ENCODE measurements at places on chromosomes 6 and 20. TPM values are rescaled to one million over a fixed set of nuclear protein-coding genes. Genes with fewer than 3 reads are reported as not detected.

DNA sequence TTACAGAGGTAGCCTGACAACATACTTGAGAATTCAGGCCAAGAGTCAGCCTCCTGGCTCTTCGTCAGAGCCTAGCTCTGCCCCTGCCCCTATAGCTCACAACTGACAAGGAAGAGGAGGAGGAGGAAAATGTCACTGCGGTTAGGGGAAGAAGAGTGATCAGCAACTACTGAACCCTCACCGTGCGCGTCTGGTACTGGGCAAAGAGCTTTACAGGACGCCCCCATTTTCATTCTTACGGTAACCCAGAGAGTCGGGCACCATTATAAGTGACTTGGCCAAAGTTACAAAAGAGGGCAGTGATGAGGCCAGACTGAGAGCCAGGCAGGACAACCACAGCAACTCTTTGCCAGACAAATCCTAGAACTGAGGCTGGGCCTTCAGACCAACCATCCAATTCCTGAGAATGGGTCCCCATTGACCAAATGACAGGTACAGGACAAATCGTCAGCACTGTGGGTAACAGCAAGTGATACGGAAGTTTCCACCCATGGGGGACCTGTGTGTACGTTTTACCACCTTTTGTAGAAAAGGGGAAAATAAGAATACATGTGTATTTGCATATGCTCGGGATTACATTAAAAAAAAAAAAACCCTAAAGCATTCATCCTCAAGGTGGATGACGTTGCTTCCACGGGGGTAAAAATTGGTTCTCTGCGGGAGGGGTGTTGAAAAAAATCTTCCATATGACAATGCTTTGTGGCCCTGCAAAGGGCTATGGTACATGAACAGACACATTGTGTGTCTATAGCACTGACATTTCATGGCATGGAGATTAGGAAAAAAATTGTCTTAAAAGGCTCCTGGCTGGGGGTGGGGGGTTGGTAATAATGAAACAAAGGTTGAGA, 118.0 kb downstream of the NFATC2 start:
- no peaks in the 10 kb centered on the region for H3K36me3 ChIP-seq
- H3K27me3 ChIP-seq: peaks cover 2% of the 10 kb centered on the region
- no peaks in the 10 kb centered on the region for H3K4me1 ChIP-seq
- H3K4me3 ChIP-seq: no peak overlapping the region
- H3K27ac ChIP-seq: no peak overlapping the region

GRCh38 chr20:44571362-44571988, 10.9 kb upstream of the PKIG start:
- H3K36me3 ChIP-seq: no peaks in the 10 kb centered on the region
- no peak for DNase-seq
- H3K27ac ChIP-seq: no peak overlapping the region
- no peak overlapping the region for H3K4me3 ChIP-seq

DNA sequence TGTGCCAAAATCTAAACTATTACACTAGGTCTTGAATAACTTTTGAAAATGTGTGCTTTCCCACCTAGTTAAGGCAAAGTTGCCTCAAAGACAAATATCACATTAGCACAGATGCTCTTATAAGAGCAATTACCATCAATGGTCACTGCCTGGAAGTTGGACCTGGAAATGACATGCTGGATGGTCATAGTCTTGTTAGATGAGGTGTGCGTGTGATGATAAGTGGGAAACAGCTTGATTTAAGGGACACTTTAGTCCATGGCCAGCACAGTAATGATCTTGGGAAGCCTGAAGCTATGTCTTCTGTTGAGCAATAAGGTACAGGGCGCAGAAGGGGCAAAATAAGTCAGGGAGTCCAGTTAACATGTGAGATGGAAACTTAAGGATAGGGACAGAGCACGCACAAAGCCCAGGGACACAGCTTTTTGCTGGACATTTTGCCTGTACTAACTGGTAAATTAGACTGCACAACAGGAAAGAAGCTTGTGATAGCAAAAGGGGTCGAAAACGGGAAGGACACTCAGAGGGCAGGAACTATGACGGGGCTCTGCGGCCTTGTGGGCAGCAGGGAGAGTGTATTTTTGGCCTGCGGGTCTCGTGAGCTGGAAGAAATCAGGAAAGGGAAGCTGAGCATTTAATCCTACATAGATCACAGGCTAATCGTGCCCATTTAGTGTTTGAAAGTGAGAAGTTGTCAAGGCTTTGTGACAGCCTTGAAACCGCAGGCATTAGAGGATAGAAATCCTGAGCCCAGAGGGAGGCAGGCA, 66.7 kb upstream of the BMP2 start:
- H3K27ac ChIP-seq: no peak overlapping the region
- H3K4me1 ChIP-seq: no peaks in the 10 kb centered on the region
- H3K27me3 ChIP-seq: peaks cover 7% of the 10 kb centered on the region
- H3K4me3 ChIP-seq: no peak overlapping the region

DNA sequence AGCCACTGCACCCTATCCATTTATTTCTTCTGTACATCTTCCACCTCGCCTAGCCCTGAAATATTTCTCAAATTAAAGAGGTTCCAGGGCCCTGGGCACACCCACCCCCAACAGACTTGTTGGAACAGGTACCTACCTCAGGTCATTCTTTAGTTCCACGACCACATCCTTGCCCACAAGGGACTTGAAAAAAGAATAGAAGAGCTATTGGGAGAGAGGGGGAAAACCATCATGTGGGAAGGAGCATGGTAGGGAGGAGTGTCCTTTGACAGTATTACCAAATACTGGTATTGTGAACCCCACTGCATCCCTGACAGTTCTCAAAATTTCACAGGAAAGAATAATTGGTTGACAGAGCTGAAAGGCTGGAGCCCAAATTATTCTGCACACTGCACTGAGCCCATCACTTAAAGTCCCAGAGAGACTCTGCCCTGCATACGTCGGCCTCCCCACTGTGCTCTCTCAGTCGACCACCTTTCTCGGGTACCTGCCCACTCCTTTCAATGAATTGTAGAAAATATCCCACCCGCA, 762 bp downstream of the LSM2 start:
- H3K4me1 ChIP-seq: peaks cover 4% of the 10 kb centered on the region
- no peaks in the 10 kb centered on the region for H3K36me3 ChIP-seq
- peak overlapping the region; percentile 97 for H3K4me3 ChIP-seq

DNA sequence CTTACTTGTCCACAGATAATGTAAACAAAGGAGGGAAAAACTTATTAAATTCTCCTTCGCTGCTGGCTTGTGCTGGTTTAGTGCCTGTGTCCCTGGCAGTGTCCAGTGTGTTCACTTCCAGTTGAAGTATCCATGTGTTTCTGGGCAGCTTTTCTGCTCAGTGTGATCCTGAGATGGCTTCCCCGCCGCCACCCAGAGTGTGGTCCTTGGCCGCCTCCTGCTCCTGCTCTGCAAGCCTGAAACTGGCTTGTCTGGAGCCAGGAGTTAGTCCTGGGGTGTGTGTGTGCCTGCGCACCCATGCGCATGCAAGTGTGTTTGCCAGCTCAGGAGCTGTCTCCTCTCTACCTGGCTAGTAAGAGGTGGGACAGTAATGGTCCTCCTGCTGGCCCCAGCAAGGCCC, 7.2 kb downstream of the BTBD3 start:
- H3K36me3 ChIP-seq: no peaks in the 10 kb centered on the region
- no peak for DNase-seq
- H3K4me1 ChIP-seq: peaks cover 7% of the 10 kb centered on the region
- H3K27ac ChIP-seq: no peak overlapping the region
- no peaks in the 10 kb centered on the region for H3K27me3 ChIP-seq

DNA sequence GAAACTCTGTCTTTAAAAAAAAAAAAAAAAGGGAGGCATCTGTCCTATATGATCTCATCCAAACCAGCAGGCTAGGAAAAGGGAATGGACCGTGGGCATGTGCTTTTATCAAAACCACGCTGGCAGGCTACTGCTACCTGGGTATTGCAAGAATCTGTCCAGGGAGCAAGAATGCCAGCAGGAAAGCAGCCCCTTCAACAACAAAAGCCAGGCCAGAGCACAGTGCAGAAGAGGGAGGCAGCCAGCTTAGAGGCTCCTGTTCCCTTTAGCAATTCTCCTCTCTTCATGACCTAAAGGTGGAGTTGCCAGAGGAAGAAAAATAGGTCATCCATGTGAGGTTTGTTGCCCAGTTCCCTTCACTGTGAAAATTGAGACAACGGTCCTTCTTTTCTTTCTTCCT, 18.2 kb downstream of the TBC1D20 start:
- peaks cover 6% of the 10 kb centered on the region for H3K4me1 ChIP-seq
- H3K27me3 ChIP-seq: no peaks in the 10 kb centered on the region
- H3K27ac ChIP-seq: peak overlapping the region; percentile 36
- no peak for DNase-seq

GRCh38 chr6:143767433-143767832, 75.7 kb upstream of the LTV1 start:
- no peak overlapping the region for H3K27ac ChIP-seq
- H3K36me3 ChIP-seq: no peaks in the 10 kb centered on the region
- no peaks in the 10 kb centered on the region for H3K27me3 ChIP-seq
- H3K4me3 ChIP-seq: no peak overlapping the region
- DNase-seq: no peak

DNA sequence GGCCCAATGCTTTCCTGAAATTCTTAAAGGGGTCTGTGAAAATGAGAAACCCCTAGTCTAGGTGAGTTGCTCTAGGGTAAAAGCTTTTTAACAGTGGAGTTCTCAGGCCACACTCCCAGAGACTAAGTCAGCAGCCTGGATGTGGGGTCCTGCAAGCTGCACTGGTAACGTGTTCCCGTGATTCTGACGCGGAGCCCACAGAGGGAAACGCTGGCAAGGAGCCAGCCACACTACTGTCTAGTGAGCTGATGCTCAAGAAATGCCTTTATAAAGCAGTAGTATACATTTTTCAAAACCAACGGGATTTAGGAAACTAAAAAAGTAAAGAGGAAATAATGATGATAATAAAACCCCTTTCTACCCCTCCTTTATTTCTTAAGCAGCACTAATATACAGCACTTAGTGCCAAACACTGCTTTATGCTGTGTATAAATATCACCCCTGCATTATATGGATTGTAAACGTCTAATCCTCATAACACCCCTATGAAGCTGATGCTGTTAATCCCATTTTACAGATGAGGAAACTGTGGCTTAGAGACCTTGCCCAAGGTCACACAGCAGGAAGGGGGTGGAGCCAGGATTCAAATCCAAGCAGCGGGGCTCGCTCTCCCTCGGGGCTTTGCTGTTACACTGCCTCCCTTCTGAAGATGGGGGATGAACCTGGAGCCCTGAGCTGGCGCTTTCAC, 25.0 kb downstream of the KCNK15 start:
- peaks cover 3% of the 10 kb centered on the region for H3K4me1 ChIP-seq
- DNase-seq: no peak
- H3K4me3 ChIP-seq: no peak overlapping the region
- no peak overlapping the region for H3K27ac ChIP-seq

DNA sequence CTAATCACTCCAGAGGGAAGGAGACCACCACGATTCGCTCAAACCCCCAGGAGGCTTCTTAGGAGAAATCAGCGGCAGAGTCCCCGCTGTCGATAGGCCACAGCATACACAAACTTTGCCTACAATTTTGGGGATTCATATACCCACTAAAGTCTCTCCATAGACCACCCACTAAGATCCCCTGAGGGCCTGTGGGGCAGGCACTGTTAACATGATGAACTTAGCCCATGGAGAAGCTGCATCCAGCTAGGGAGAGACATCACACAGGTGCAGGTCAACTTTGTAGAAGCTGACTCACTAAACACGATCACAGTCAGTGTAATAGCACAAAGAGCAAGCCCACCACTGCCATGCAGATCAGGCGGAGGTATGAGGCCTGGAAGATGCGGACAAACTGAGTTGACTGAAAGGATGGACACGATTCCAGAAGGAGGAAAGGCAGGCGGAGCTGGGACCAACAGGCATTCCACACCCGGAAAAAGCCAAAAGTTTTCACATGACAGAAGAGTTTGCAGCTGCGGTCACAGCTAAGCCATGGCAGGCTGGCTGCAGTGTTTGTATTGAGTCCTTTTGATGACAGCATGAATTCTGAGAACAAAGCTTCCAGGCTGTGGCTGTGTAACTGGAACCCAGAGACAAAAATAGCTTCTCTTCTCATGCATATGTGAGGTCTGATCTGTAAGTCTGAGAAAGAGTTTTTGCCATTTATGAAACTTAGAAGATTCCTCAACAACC, 75.7 kb upstream of the QKI start:
- peak overlapping the region; percentile 17 for H3K27ac ChIP-seq
- DNase-seq: no peak
- H3K4me1 ChIP-seq: peaks cover 17% of the 10 kb centered on the region
- H3K4me3 ChIP-seq: no peak overlapping the region
- no peaks in the 10 kb centered on the region for H3K36me3 ChIP-seq
- H3K27me3 ChIP-seq: peaks cover 4% of the 10 kb centered on the region

DNA sequence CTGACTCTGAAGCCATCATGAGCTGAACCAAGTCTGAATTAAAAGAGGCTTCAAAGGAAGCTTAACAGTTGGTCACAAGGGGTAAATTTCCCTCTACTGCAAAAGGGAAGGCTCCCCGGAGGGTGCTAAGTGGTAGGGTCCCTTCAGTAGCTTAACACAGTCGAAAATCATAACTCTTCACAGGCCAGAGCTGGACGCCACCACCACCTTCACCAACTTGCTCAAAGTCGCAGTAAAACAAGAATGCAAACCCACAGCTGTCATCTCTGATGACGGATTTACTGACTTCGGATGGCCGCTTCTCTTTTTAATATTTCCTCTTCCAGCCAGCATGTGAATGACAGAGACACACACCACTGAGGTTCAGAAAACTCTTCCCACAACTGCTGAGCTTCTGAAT, 144.7 kb upstream of the FBXL4 start:
- no peaks in the 10 kb centered on the region for H3K36me3 ChIP-seq
- no peak for DNase-seq
- no peak overlapping the region for H3K4me3 ChIP-seq
- no peaks in the 10 kb centered on the region for H3K27me3 ChIP-seq

- H3K27me3 ChIP-seq: peaks cover 8% of the 10 kb centered on the region
- no peak for DNase-seq
- H3K4me3 ChIP-seq: no peak overlapping the region
- no peak overlapping the region for H3K27ac ChIP-seq
- H3K36me3 ChIP-seq: no peaks in the 10 kb centered on the region
These were observed 28.1 kb downstream of the ANGPT4 start for GRCh38 chr20:888057-888456.

DNA sequence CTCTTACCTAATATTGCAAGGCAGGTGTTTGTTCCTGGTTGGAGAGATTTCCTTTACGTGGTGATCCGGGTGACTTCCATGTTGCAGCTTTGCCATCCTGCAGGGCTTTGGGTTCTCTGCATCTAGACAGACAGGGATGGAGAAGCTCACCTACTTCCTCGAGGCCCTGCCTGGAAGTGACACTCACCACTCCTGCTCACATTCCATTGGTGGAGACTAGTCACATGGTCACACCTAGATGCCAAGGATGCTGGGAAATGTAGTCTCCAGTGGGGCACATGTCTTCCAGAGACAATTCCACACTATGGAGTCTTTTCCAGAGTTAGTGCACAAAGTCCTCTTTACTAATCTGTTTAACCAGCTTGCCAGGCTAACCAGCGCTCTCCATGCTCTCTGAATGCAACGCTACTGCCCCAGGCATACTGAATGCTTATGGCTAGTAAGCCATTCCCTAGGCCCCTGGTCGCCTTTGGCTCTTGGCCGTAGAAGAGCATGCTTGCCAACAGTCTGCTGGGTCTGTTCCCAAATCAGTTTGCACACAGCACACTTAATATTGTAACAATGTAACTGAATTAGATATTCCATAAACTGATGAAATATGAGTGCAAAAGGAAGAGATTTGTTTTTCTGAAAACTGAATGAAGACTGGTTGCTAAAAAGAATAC, 6.7 kb upstream of the KCNK15 start:
- H3K4me1 ChIP-seq: peaks cover 47% of the 10 kb centered on the region
- H3K36me3 ChIP-seq: no peaks in the 10 kb centered on the region
- H3K27me3 ChIP-seq: peaks cover 13% of the 10 kb centered on the region
- H3K27ac ChIP-seq: peak overlapping the region; percentile 66

The FABP7 gene
- total RNA-seq: 3.3 TPM

The ETV7 gene
- total RNA-seq: not detected

The GJA10 gene
- total RNA-seq: not detected

The JPH2 gene
- 0.07 TPM for total RNA-seq

The NCR2 gene
- not detected for total RNA-seq

All from glutamatergic neuron (in vitro differentiated cells).